NCI-H82 (cell line): ENCODE measurements at places on chromosomes 1 and 21.
A peak's percentile ranks its signal among the peaks of the same experiment; 100 is the strongest.

DNA sequence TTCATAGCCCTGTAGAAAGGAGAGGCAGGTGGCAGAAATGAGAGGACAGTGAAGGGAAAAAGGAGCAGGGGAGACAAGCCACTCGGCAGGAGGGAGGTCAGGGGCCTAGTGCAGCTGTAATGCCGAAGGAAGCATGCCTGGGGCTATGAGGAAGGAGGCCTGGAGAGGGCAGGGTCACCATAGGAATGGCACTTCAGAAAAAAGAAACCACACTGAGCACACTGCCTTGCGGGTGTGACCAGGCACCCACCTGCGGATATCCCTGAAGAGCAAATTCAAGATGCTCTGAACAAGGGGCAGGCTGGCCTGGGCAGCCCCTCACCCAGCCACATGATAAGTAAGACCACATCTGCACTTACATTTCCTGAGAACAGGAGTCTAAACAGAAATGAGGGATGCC is 104.7 kb downstream of the JAK1 start:
- no peak for DNase-seq

- DNase-seq, result no peak
Measured at GRCh38 chr1:9150582-9151327, 21.9 kb upstream of the GPR157 start.

- DNase-seq, result peak; percentile 95
Measured at GRCh38 chr1:243850452-243851256, 611 bp upstream of the AKT3 start.

DNA sequence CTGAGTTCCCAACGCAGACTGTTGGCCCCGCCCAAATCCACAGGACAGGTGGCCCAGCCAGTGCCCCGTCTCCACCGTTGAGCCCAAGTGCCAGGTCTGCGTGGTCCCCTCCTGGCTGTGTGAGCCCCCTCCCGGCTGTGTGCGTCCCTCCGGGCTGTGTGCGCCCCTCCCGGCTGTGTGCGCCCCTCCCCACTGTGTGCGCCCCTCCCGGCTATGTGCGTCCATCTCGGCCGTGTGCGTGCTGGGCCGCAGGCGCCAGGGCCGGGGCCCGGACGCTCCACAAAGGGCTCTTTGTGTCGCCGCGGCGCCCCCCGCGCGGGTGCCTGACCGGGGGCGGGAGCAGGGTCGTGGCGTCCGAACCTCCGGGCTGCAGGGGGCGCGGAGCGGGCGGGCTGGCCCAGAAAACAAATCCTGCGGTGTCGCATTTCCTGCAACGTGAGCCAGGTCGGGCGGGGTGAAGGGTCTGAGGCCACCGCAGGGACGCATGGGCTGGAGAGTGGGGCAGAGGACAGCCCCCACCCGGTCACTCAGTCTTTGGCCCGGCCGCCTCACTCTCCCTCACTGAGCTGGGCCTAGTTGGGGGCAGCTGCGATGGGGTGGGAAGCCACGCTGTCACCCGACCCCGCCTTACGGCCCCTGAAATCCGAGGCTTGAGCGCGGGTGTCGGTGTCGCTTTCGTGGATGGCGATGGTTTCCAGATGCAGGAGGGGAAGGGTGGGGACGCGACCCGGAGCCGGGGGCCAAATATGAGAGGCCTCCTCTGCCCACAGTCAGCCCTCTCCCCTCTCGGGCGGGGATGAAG is 18.8 kb downstream of the TNFRSF25 start:
- DNase-seq, result no peak

- DNase-seq, result no peak
Measured at GRCh38 chr1:160398823-160399222, 1.5 kb upstream of the VANGL2 start.

GRCh38 chr1:65459397-65459768 is 38.9 kb downstream of the LEPR start:
- DNase-seq, result peak; percentile 68

- peak; percentile 69 for DNase-seq
Measured at GRCh38 chr1:50959303-50959912, 659 bp downstream of the FAF1 start.

GRCh38 chr1:223091896-223092295 is 51.2 kb downstream of the TLR5 start:
- no peak for DNase-seq

- no peak for DNase-seq
Measured at GRCh38 chr1:207871117-207871649, 39.7 kb downstream of the CD34 start.

GRCh38 chr1:241531195-241532161 is 700 bp upstream of the KMO start:
- DNase-seq, result peak; percentile 82

- no peak for DNase-seq
Measured at GRCh38 chr1:14435368-14436023, 163.0 kb upstream of the KAZN start.

GRCh38 chr1:216937491-216937890 is 214.3 kb upstream of the ESRRG start:
- no peak for DNase-seq

- DNase-seq, result no peak
Measured at GRCh38 chr1:218353656-218354055, 8.5 kb downstream of the TGFB2 start.

- DNase-seq, result no peak
Measured at GRCh38 chr1:98385652-98386051, 275.9 kb upstream of the SNX7 start.

GRCh38 chr21:38039841-38040240 is 123.6 kb upstream of the KCNJ6 start:
- DNase-seq, result no peak

- DNase-seq, result no peak
Measured at GRCh38 chr1:53093451-53093754, 31.4 kb downstream of the PODN start.

- no peak for DNase-seq
Measured at GRCh38 chr1:238457610-238458009, 566.9 kb upstream of the ZP4 start.

DNA sequence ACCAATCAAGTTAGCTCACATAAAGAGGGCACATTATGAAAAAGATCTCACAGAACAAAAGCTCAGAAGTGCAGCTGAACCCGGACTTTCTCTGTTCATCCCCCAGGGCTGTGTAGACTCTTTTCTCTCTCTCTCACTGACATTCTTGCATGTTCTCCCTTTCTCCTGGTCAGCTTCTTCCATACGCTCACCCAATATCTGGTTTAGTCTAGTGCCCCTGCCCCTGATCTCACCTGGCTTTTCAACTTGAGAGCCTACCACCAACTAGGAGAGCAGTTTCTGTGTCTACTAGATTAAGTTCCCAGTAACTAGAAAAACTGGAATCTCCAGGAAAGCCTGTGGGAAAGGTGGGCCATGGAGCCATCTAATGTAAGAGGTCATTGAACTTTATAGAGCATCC is 126.9 kb upstream of the GRIK3 start:
- DNase-seq, result no peak

DNA sequence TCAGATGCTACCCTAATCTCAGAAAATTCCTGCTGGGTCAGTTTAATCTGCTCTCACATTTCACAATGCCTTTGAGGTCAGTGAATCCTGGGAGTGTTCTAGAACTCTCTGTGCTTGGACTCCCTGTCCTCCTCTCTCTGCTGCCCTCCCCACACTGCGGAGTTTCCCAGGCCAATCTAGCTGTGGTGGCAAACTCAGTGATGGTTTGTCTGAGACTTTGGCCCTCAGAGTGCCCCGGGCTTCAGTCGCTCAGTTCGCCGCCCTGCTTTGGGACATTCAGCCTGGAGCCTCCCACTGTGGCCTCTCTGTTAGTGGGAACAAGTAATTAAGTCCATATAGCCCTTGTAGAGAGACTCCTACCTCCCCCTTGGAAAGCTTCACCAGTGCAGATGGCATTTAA is 7.1 kb downstream of the C1orf226 start:
- no peak for DNase-seq

GRCh38 chr1:242005866-242006535 is 7.1 kb upstream of the MAP1LC3C start:
- DNase-seq, result no peak

GRCh38 chr1:175530622-175531375 is 212.6 kb downstream of the TNR start:
- no peak for DNase-seq

GRCh38 chr1:19923137-19923952 is at the start of gene PLA2G2E:
PLA2G2E (minus strand) TSS chr1:19923617; CDS start chr1:19923559, 58 bp downstream.
- DNase-seq, result no peak
